DMS79 (cell line): ENCODE measurements at places on chromosomes 13 and 19.
A peak's percentile ranks its signal among the peaks of the same experiment; 100 is the strongest.

- DNase-seq: peak; percentile 83
Measured at GRCh38 chr19:13152974-13153568, 2.9 kb downstream of the IER2 start.

- no peak for DNase-seq
Measured at GRCh38 chr13:64506246-64506645, 2723.9 kb downstream of the PCDH9 start.

DNA sequence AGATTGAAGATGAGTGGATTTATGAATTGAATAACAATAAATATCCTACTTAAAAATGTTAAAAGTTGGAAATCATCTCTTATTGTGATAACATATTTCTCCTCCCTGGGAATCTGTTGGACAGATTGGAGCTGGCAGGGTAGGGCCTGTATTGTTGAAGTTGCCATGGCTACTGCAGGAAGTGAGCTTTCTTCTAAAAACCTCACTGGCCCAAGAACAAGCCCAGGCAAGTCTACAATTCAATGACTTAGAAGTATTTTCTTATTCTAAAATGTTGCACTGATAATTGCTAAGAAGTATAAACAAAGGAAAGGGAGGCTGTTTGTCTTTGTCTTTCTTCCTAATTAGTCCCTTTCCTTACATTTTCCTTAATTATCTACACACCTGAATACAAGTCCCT lies 112.1 kb downstream of the DLEU7 start:
- DNase-seq: peak; percentile 12

GRCh38 chr19:40810160-40810559 lies 11.2 kb downstream of the EGLN2 start:
- no peak for DNase-seq

GRCh38 chr19:48392860-48393558 lies 459 bp upstream of the GRIN2D start:
- DNase-seq: no peak

DNA sequence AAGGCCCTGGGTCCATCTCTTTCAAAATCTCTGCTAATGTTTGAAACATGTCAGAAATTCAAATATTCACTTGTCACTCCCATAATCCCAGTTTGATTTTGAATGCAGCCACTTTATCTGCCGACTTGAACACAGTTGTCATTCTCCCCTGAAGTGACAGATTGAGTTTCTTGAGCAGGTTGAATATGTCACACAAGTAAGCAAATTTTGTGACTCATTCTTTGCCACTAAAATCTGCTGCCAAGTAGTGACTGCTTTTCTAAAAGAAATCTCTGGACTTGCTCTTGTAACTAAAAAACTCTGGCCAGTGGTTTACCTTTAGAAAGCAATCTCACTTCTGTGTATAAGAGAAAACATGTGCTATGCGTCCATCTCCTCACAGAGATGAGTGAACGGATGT lies 357.1 kb downstream of the LMO7 start:
- no peak for DNase-seq

GRCh38 chr19:48379058-48379457 lies 12.3 kb downstream of the KDELR1 start:
- DNase-seq: no peak

- no peak for DNase-seq
Measured at GRCh38 chr13:20475927-20476691, 49.5 kb downstream of the CRYL1 start.

DNA sequence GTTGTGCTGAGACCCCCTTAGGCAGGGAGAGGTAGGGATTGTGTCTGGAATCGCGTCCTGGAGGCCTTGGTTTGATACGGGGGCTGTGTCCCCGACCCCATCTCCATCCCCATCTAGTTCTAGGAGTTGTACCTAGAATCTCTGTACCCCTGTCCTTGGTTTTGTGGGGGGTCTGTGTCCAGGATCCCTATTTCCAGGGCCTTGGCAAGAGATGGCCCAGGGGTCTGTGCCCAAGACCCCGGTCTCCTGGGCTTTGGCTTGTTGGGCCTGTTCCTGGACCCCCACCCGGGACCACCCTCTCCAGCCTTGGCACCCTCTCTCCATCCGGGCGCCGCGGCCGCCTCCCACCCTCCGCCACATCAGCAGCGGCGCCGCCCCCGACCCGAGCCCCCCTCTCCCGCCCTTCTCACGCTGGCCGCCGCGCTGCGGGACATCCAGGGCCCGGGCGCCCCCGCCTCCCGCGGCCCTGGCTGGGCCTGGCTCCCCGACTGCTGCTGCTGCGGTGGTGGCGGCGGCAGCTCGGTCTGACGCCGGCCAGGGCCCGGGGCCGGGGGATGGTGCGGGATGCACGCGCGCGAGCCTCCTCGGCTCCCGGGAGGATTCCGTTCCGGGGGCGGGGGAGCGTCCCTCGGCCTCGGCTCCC lies at the start of gene NUMBL:
Gene NUMBL (minus strand): TSS at position 602 of the 643 bp plus-strand sequence. CDS start 168 bp downstream, at position 434.
- no peak for DNase-seq

DNA sequence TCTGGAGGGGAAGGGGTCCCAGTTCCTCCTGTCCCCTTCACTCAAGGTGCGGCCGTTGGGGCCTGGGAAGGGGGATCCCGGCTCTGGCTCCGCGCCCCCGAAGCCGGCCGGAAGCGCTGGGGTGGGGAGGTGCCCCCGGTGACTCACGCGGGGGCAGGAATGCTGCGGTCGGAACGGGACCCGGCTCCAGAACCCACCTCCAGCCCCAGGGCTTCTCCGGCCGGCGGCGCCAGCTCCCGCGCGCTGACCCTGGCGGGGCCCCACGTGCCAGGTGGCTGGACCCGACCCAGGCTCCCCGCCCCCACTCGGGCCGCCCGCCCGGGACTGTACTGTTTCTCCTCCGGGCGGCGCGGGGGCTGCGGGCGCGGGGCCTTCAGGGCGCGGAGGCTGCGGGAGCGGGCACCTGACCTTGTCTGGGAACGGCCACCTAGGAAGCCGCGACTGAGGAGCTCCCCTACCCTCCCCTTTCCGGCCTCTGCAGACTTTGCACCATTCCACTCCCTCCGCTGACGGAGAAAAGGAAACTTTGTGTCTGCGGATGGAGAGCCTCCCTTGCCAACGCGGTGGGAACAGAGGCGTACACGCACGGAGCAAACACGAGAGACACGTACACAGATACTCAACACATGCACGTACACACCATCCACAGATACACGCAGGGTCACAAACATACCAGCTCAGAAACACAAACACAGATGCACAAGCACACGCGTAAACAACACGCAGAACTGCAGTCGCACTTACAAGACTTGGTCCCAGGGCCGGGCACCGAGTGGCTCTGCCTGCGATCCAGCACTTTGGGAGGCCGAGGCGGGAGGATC lies 7.2 kb downstream of the AXL start:
- no peak for DNase-seq

GRCh38 chr13:73622381-73622780 lies 511.8 kb downstream of the KLF12 start:
- DNase-seq: no peak

GRCh38 chr19:50876456-50876855 lies 3.2 kb downstream of the KLK2 start:
- DNase-seq: no peak

- no peak for DNase-seq
Measured at GRCh38 chr19:4557971-4558941, 1.2 kb downstream of the SEMA6B start.

GRCh38 chr13:34364633-34365032 lies 546.7 kb downstream of the RFC3 start:
- DNase-seq: no peak

DNA sequence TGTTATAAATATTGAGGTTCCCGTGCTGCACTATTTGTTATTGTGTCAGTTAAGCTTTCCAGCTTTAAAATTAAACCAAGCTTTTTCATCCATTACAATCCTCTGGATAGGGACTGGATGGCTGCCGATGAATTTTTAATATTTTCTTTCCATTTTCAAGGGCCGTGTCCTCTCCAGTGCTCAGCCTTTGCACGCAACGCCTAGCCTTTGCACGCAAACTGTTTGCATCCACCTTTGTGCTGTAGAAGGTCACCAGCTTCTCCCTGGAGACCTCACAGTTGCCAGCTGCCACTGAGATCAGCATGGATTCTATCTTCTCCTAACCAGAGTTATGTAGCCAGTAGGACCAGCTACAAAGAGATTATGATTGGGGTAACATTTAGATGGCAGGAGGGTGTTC lies 240.5 kb downstream of the SLC7A1 start:
- no peak for DNase-seq

GRCh38 chr19:16561382-16561781 lies 10.8 kb downstream of the SLC35E1 start:
- no peak for DNase-seq

DNA sequence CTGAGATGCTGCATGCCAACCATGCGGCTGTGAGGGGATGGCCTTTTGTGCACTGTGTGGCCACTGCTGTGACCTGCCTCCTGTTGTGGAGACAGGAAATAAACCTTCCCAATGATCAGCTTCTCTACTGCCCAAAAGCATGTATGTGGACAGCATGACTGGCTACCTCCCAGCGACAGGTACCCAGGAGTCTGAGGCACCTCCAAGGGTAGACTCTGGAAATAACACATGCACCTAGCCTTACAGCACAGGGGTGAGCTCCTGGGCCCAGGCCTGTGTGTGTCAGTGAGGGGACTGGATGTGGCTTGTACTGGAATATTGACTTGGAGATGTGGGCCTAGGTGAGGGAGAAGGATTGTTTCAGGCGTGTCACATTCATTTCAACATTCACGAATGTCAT lies 7.6 kb upstream of the GPI start:
- no peak for DNase-seq

GRCh38 chr19:31658993-31659896 lies 310.0 kb upstream of the TSHZ3 start:
- DNase-seq: no peak

- no peak for DNase-seq
Measured at GRCh38 chr13:106197496-106197895, 338.0 kb downstream of the EFNB2 start.

- DNase-seq: no peak
Measured at GRCh38 chr19:11177592-11177991, 19.8 kb downstream of the KANK2 start.

GRCh38 chr13:76503766-76504165 lies 382.4 kb downstream of the KCTD12 start:
- no peak for DNase-seq

GRCh38 chr13:77584106-77584505 lies 48.6 kb downstream of the SCEL start:
- no peak for DNase-seq

GRCh38 chr19:12596485-12596884 lies 14.1 kb downstream of the ZNF490 start:
- DNase-seq: no peak

DNA sequence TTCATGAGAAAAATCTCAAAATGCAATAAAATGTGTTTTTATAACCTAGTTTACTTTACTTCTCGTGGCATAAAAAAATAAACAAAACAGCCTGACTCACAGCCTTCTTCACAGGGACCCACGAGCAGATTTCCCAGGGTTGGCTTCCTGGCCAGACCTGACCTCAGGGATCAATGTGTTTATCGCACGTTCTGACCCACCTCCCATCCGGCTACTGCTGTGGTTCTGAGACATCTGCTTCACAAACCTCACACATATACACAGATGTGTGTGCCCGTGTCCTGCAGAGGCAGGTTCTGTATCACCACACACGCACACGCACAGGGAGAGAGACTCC lies 118.3 kb downstream of the COL4A2 start:
- DNase-seq: no peak

- no peak for DNase-seq
Measured at GRCh38 chr13:54449922-54450321, 1421.3 kb downstream of the OLFM4 start.
